ENCODE measurements at places on chromosomes 16 and 17.

DNA sequence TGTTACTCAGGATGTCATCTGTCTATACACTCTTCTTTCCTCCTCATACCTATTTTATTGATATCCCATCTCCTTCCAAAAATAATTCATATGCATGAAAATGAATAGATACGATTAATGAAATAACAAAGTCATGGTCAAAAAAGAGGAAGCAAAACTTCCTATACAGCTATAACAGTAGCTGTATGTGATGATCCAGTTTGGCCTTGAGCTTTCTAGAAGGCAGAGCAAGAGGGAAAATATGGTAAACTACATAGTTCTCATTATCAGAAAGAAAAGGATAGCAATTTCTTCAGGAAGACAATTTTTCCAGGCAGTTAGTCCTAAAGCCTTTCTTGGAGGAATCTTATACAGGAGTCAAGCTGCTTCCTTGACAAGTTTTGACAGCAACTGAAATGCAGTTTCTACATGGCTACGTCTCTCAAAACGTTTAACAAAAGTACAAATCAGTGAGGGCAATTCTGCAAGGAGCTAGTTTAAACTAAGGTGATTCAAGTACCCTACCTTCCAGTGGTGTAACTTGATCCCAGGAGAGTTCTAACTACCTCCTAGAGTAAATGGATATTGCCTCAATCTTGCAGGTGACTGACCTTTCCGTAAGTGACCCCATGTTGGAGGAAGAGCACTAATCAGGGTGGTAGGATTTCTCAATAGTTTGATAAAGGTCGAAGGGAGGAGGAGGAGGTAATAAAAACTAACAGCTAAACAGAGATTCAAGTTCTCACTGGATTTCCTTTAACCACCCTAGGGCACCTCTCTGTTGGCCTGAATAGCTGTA lies 1.0 kb downstream of the SPAG5 start:
- DNase-seq, result no peak

DNA sequence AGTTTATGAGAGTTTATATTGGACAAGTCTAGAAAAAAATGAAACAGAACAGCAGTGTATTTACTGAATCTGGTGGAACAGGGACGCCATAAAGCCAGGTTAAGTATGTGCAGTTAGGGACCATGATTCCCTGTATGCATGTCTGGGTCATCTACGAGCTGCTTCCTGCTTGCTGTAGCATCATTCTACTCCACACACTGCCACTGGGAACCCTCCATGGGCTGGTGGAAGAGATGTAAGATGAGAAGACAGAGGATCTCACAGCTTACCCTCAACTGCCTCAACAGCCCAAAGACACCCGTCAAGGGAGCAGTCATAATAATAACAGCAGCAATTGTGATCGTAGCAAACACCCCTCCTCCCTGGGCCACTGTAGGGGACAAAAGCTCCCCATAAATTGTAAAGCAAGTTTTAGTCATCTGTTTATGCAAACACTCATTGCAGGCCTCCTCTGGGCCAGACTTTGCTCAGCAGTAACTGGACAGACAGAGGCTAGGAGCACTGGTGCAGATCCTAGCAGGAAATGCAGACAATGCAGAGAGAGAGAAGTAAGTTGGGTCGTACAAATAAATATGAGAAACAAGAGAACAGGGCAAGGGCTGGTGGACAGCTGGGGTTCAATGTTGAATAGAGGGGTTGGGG lies 188.0 kb downstream of the SOX9 start:
- DNase-seq, result no peak

GRCh38 chr16:55301385-55302008 lies 22.5 kb upstream of the IRX6 start:
- no peak for DNase-seq

DNA sequence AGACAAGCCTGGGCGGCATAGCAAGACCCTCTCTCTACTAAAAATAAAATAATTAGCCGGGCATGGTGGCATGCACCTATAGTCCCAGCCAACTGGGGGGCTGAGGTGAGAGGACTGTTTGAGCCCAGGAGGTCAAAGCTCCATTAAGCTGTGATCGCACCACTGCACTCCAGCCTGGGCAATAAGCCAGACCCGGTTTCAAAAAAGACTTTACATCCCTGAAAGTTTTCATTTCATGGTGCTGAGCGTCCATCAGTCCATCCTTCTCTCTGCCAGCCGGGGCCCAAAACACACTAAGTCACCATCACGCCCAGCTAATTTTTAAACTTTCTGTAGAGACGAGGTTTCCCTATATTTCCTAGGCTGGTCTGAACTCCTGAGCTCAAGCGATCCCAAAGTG lies 10.6 kb downstream of the RAB40B start:
- DNase-seq, result no peak
